T-helper 17 cell (primary cell): ENCODE measurements at places on chromosomes 3 and 15.
A peak's percentile ranks its signal among the peaks of the same experiment; 100 is the strongest.

DNA sequence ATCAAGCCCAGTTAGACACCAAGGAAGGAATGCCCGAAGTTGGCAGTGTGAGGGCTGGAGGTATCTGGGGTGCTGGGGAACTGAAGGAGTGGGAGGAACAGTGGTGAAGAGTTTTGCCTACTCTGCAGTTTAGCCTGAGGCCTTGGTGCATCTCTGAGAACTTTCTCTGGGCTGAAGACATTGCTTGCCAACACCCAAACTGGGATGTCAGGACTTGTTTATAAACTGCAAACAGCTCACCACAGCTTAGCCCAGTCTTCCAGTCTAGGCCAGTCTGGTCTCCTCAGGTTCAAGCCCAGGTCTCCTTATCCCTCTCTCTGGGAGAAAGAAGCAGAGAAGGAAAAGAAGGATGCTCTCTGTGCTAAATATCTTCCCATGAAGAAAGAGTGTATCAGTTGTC is 68.0 kb upstream of the BOC start:
- DNase-seq, result no peak

DNA sequence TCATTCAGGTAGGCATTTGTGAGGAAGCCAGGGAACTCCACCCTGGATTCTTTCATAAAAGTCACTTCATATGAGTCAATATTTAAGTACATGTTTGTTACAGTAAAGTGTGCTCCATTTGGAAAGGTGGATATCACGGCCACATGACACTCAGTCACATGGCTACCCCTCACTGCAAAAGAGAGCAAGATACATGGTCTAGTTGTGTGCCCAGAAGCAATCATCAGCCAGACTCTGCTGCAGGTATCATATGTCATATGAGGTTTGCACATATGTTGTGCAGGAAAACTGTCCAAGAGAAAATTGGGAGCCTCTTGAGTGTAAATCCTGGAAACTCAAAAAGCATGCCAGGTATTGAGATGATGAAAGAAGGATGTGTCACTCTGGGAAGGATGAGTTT is 55.0 kb upstream of the NMNAT3 start:
- DNase-seq, result no peak

GRCh38 chr3:50573566-50574443 is 4.5 kb downstream of the HEMK1 start:
- no peak for DNase-seq

- no peak for DNase-seq
Measured at GRCh38 chr3:27728195-27729087, 6.3 kb upstream of the EOMES start.

DNA sequence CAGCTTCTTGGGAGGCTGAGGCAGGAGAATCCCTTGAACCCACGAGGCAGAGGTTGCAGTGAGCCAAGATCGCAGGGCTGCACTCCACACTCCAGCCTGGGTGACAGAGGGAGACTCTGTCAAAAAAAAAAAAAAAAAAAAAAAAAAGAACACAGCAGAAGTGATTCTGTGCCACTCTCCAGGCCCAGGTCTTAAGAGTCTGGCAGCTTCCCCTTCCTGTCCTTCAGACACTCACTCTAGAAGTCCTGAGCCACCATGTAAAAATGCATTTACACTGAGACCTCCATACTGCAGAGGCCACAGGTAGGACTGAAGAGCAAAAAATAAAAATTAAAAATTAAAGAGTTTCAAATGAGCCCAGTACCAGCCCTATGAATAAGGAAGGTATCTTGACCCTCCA is 11.8 kb upstream of the CDV3 start:
- no peak for DNase-seq

DNA sequence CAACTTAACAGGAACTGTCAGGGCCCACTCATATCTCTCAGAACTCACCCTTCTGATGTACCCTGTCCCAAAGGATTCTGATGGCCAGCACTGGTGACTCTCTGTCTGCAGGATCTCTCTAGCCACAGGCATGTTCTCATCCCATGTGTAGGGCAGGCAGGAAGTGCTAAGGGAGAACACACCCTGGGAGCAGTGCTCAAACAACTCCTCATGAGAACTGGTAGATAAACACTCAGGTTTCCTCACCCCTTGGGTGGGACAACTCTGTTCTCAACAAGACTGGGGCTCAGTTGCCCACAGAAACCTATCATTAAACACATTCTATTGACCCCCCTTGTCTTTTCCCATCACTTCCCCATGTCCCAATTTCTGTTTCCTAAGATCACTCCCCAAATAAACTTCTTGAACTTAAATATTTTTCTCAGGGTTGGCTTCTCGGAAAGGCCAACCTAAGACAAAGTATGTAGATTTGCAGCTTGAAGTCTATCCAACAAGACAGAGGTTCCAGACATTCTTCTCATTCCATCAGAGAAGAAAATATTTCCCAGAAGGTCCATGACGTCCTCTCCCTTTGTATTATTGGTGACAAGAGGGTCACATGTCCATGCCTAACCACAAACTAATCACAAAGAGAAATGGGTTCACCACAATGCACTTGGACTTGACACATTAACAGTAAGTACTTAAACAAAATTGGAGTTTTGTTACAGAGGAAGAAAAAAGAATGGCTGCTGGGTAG is 276.6 kb upstream of the GADL1 start:
- no peak for DNase-seq

- DNase-seq, result no peak
Measured at GRCh38 chr3:40655551-40655950, 130.8 kb downstream of the ZNF621 start.

DNA sequence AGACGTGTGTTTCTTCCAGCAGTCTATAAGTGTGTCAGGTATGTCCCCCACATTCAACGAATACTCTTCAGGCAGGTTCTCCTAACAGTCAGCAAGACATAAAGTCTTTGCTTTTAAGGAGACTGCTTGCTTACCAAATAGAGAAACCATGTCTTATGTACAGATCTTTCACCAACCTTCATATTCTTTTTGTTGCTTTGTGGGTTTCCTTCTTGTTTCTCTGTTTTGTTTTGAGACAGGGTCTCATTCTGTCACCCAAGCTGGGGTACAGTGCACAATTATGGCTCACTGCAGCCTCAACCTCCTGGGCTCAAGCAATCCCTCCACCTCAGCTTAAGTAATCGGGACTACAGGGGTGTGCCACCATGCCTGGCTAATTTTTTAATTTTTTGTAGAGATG is 14.3 kb downstream of the DYNC1LI1 start:
- DNase-seq, result no peak

DNA sequence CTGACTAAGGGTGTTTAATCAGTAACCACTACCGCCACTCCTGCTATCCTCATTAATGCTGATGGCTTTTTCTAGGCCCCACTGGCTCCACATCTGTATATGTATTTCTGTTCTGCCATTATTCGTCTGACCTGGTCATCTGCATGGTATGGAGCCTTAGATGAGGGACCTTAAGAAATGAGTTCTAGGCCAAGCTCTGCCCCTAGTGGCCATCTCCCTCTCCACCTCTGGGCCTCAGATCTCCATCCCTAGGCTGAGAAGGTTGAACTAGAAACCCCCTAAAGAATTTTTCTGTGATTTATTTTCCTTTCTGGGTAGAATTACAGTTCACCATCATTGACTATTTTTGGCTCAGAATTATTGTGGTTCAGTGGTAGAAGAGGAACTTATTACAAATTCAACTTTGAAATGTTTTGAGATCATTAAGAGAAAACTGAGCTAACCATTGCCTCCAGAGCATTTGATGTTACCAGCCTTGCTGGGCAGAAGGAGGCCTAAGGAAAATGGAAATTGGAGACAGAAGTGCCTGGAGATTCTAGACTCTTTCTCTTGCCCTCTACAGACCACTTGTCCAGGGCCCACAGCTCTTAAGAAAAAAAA is 325.2 kb upstream of the NR2E3 start:
- no peak for DNase-seq

GRCh38 chr3:126413693-126414080 is 19.0 kb downstream of the CFAP100 start:
- no peak for DNase-seq

GRCh38 chr15:41558400-41559238 is at the start of gene TYRO3:
TSS of gene TYRO3 (plus strand) at chr15:41559212. CDS start at chr15:41559258, 46 bp downstream.
- peak; percentile 73 for DNase-seq

GRCh38 chr15:33089165-33089877 is 105.2 kb downstream of the FMN1 start:
- DNase-seq, result no peak

DNA sequence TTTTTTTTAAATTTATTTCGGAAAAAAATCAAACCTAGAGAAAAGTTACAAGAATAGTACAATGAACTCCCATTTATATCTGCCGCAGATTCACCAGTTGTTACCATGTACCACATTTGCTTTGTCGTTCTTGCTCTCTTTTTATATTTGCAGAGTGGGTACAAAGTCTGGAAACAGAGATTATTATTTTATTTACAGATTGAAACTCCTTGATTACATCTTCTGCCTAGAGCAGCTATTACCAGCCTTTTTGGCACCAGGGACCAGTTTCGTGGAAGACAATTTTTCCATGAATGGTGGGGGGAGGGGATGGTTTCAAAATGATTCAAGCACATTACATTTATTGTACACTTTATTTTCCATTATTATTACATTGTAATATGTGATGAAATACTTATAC is 8.3 kb downstream of the MEF2A start:
- DNase-seq, result no peak

- DNase-seq, result no peak
Measured at GRCh38 chr3:46660003-46660402, 33.5 kb downstream of the ALS2CL start.

- no peak for DNase-seq
Measured at GRCh38 chr3:42906070-42906847, at the start of gene ZNF662. TSS of gene ZNF662 (plus strand) at chr3:42906142. CDS start at chr3:42908115, 1,973 bp downstream.

DNA sequence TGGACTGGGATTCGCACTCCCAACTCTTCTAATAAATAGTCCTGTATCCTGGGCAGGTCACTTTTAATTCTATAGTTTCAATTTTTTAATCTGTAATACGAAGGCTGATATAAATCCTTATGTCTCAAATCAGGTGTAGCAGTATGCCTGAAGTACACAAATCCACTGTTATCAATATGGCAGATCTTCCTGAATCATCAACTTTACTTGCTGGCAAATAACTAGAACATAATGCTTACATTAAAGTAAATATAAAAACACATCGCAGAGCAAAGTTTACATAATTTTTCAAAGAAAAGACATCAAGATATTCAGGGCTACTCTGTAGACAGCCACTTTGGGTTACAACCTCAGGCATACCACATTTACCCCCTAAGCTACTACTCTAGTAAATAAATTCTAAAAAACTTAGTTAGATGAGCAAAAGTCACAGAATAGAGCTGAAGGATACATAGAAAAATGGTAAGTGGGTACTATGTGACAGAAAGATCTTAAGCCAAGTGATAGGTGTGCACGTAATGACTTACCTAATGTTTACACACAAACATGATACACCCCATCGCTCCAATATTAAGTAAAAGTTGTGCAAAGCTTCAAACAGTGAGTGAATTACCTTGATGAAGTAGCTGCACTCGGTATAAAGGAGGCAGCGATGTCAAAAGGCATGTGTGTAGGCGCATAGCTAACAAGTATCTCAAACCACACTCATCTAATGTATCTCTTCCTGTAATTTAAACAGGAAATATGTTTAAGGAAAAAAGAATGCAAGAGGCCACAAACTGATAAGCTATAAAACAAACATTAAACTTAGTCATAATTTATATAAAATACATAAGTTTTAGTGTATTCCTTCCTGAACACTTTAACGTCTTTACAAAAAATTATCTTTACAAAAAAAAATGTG is 127.9 kb downstream of the DMXL2 start:
- no peak for DNase-seq

GRCh38 chr3:54168451-54168850 is 46.1 kb downstream of the CACNA2D3 start:
- no peak for DNase-seq

DNA sequence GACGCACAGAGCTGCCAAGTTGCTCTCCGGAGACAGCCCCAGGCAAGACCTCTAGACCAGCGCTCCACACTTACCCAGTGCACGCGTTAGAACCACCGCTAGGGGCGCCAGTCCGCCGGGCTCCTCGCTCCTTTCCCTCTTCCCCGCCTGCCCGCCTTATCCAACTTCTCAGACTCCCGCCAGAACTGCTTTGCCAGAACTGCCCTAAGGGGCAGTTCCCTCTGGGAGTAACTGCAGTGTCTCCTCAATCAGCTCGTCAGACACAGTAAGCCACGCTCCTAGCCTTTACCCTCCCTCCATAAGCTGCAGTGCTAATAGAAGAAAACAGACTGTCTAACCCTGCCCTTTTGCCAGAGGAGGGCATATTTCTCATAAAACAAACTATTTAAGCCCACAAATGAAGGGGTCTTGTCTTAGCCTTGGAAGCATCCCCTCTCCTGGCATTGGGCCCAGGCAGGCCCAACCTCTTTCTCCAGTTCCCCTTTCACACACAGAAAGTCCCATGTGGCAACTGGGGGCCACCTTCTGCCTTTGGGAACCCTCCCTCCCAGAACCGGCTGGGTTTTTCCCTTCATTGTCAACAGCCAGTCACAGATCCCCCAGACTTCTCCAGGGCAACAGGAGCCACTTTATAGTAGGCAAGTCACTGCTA is 3.7 kb downstream of the BMF start:
- peak; percentile 68 for DNase-seq

GRCh38 chr15:25739687-25740121 is 123.4 kb downstream of the ATP10A start:
- no peak for DNase-seq

- peak; percentile 47 for DNase-seq
Measured at GRCh38 chr15:84570164-84570735, 30.6 kb upstream of the ZSCAN2 start.

GRCh38 chr15:36426691-36427090 is 152.7 kb upstream of the CDIN1 start:
- DNase-seq, result no peak

GRCh38 chr15:88028024-88028423 is 228.5 kb downstream of the NTRK3 start:
- no peak for DNase-seq

- no peak for DNase-seq
Measured at GRCh38 chr3:139957844-139958243, 22.9 kb downstream of the CLSTN2 start.

GRCh38 chr3:103059432-103059831 is 624.6 kb downstream of the ZPLD1 start:
- no peak for DNase-seq

DNA sequence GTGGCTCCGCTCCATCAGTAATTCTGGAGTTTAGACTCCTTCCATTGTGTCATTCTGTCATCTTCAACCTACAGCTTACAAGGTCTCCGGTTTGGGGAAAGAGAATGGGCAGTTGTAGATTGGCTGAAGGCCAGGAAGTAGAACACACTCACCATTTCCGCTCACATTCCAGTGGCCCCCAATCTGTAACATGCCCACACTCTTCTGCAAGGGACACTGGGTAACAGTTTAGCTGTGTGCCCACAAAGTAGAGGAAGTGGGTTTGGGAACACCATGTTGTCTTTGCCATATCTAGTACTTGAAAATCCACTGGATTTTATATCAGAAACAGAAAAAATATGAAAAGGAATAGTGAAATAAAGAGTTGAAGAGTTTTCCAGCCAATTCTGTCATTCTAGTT is 153.5 kb downstream of the SV2B start:
- no peak for DNase-seq
